DMS53 (cell line): ENCODE measurements at places on chromosomes 4 and X.

DNA sequence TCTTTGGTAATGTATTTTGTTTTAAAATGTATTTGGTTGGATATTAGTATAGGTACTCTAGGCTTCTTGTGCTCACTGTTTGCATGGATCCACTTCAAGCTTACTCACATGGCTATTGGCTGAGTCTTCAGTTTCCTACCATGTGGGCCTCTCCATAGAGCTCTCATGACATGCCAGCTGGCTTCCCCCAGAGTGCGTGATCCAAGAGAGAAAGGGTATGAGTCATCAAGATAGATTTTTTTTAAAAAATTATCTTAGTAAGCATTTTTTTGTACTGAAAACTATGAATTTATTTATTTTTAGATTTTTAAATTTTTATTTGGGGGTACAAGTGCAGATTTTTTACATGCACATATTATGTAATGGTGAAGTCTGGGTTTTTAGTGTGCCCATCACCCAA lies 219.1 kb upstream of the AMOT start:
- peak; percentile 92 for DNase-seq

DNA sequence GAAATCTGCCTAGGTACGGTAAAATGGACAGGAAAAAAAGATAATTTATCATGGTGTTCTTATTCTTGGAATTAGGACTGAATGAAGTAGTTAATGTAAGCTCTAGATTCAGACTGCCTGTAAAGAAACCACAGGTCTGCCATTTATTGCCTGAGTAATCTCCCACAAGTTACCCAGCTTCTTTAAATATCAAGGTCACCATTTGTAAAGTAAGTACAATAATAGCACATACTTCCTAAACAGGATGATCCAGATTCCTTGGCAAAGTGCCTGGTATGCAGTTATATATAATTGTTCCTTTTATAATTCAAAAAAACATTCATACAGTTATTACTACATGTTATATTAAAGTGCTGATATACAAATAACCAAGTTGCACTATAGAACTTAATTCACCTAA lies 368.6 kb downstream of the HNRNPD start:
- DNase-seq, result no peak

DNA sequence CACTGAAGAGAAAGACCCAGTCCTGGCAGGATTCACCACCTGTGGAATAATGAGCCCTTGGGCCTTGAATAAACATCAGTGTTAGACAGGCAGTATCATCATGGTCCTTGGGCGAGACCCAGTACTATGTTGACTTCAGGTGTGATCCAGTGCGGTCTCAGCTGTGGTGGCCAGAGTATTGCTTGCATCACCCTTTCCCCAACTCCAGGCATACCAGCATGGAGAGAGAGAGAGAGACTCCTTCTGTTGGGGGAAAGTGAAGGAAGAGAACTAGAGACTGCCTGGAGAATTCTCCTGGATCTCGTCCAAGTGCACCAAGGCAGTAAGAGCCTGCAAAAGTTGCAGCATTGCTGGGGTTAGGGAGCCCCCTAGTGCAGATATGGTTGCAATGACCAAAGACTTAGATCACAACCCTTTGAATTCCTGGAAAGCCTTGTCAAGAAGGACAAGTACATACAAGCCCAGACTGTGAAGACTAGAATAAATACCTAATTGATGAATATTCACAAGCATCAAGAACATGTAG lies 61.1 kb upstream of the VAMP7 start:
- DNase-seq, result peak; percentile 89

GRCh38 chr4:184896868-184897715 lies 71.3 kb upstream of the ACSL1 start:
- DNase-seq, result no peak

DNA sequence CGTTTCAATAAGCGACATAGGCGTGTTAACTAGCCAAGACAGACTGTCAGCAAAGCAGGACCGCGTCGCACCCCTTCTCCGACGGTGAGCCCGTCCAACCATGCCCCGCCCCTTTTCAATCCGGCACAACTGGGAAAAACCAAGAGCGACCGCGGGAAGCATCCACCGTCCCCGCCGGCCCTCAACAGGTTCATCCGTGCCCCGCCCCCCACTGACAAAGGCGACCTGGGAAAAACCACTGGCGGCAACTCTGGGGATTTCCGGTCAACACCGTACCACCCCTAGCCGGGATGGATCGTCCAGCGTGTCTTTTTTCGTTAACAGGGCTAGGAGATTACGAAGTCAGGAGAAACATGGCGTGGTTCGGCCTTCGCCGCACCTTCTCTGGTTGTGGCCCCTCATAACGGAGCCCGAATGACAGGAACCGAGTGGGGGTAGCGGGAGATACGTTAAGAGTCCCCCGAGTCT lies 377 bp downstream of the TIMM17B start:
- DNase-seq, result peak; percentile 97

DNA sequence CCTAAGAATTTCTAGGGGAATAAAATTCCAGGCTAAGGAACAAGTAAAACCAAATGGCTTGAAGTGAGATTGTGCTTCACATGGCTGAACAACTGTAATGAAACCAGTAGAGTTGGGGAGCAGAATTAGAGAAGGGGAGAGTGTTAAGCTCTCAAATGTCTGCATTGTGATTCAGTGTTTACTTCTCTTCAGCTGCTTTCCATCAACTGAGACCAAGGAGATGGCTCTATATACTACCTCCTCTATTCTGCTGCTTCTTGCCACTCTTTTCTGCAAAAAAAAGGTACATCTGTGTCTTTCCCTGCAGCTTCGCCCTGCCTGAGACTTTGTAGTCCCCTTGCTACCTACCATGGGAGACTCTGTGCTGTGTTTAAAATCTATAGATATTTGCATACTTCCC lies 73.5 kb downstream of the WDFY3 start:
- DNase-seq, result no peak

DNA sequence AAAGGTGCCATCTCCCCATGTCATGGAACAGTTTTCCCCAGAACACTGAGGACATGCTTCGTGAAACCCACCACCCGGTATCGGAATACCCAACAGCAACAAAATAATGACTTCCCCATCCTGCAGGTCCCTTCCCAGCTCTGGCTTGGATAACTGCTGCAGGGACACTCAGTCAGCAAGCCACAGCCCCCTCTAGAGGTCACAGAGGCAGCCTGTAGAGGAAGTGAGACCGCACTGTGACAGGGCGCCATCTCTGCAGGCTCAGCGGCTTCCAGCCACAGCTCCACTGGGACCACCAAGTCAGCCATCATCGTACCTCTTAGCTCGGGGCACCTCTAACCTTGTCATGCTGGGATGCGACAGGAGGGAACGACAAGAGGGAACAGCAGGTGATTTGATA lies 315.9 kb downstream of the LDB2 start:
- peak; percentile 45 for DNase-seq

DNA sequence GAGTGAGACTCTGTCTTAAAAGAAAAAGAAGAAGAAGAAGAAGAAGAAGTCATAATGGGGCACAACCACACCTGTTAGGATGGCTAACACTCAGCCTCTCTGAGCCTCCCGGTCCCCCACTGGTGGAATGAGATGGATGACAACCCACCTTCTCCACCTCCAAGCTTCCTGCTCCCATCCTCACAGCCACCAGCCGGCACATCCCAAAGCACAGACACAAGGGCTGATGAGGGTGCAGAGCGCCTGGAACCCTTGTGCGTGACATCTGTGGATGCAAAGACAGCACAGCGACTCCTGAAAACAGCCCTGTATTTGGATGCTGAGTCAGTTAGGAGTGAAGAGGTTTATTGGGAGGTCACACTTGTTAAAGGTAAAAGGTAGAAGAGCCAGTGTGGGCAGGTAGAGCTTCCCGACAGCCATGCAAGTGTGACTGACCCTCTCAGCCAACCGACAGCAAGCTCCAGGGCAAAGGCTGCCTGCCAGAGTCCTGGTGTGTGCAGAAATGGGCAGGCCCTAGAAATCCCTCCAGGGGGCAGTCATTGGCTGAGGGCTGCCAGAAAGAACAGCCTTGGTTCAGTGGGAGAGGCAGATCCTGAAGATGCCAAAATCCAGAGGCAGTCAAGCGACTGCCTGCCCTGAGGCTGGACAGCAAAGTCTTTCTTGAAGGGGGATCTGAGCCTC lies 26.6 kb upstream of the MAN2B2 start:
- peak; percentile 81 for DNase-seq

GRCh38 chrX:41332408-41333002 lies 1.5 kb upstream of the DDX3X start:
- peak; percentile 74 for DNase-seq

DNA sequence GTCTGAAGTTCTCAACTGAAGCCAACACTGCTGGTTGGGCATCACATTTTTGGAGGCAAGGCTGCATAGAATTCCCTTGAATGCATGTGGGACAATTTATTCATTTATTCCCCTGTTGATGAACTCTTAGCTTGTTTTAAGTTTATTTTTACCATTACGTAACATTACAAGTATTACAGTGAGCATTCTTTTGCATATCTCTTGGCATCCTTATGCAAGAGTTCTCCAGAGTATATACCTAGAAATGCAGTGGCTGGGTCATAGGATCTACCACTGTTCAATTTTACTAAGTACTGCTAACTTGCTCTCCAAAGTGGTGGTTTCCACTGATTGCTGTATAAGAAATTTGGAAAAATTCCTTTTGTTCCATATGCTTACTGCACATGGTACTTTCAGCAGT lies 66.5 kb downstream of the UCHL1 start:
- no peak for DNase-seq

DNA sequence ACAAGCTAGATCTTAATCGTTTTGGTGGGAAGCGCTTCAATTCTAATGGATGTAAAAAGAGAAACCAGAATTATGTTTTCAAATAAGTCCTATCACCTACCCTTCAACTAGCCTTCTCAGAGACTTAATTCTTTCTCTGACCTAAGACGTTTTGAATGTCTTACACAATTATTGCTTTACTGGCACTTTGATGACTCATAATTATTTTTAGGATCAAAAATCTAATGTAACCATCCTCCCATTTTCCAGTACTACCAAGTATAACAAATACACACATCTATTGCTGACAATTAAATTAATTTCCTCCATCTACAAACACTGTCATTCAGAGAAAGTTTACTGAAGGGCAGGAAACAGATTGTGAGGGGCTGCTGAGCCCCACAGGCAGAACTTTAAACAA lies 108.6 kb downstream of the PPP3CA start:
- DNase-seq, result no peak

DNA sequence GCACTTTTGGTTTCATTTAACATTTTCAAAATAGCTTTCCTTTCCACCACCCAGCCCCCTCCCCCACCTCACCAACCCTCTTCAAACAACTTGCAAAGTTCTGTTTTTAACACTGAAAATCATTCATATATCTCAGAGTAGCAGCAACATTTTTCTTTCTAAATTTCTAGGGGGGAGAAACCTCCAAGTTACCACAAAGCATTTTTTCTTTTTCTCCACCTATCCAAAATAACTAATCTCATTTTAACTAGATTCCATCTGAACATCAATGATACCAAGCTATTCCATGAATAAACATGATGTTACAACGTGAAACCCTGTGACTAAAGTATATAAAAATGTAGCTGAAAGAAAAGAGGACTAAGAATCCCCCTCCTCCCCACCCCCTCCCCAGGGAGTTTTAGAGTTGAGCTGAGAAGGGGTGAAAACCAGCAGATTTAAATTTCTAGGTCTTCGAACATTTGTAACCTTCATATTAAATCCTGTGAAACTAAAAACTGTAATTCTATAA lies 5.2 kb downstream of the LDB2 start:
- no peak for DNase-seq

DNA sequence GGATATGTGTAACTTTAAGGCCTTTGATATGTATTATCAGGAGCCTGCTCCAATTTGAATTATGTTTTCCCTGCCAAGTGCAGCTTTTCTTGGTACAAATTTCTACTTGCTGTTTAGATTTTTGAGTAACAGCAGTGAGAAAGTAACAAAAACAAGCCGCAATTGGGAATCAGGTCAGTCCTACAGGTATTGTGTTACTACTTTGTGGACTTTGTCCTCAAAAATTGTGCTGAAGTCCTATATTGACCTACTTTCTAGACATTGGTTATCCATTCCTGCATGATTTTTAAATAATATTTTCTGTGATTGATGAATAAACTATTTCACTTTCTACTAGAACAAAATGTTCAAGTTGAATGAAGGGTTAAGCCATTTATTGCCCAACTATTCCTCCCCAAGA lies 5.7 kb downstream of the CDKN2AIP start:
- no peak for DNase-seq

DNA sequence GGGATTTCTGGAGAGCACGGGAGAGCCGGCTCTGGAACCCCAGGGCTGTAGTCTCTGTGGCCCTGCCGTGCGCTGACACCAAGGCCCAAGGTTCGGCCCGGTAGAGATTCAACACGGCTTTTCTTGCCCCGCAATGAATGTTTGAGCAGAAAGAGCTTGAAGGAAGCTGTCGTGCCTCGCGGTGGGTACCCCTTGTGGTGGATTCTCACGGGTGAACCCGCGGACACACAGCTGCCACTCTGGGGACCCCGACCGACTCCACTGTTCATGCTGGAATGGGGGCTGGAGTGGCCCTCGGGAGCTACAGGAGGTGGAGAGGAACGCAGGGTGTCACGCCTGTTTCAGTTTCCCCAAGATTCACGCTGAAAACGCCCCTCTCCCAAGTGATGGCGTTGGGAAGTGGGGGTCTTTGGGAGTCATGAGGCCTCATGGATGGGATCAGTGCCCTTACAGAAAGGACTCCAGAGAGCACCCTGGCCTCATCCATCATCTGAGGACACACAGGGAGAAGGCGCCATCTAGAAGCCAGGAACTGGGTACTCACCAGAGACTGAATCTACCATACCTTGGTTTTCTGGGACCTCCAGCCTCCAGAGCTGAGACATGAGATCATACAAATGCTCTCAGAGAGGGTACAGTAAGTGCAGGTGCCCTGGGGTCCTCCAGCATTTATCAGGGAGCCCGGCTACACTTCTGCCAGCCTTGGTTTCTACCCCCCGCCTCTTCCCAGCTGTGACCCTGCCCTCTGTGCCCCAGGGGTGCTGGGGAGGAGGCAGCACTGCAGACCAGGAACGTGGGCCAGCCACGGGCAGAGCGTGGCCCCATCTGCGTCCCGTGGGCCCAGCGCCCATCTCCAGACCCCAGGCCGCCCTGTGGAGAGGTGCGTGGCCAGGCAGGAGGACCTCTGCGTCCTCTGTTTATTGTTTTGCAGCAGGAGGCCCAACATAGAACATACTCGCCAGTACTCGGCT lies 6.4 kb downstream of the SLC25A6 start:
- DNase-seq, result no peak

DNA sequence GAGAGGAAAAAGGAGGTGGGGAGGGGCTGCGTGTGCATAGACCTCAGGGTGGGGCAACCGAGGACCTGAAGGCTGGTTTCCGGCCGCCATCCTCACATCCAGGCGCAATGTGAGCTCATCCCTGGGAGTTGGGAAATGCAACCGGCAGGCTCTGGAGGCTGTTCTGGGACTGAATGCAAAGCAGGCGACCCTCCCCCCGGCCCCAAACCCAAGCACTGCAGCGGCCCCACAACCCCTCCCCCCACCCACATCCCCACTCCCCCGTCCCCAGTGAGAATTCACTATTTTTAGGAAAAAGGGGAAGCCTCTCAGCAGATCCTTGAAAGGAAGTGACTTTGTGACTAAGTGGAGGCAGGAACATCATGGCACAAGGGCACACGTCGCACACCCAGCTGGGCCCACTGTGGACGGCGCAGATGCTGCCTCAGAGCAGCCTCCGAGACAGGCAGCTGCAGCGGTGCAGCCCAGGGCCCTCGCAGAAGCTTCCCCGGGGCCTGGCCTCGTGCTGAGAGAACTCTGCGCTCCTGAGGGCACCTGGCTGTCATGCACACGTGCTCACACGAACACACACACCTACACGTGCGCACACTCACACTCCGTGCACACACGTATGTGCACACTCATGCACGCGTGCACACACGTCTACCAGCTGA lies 1.3 kb upstream of the PDE6B start:
- no peak for DNase-seq
